Hematopoietic multipotent progenitor cell treated with erythropoietin and hydrocortisone succinate and interleukin-3 and kit ligand, for 15 days (in vitro differentiated cells): ENCODE measurements at places on chromosomes 5 and 9.

DNA sequence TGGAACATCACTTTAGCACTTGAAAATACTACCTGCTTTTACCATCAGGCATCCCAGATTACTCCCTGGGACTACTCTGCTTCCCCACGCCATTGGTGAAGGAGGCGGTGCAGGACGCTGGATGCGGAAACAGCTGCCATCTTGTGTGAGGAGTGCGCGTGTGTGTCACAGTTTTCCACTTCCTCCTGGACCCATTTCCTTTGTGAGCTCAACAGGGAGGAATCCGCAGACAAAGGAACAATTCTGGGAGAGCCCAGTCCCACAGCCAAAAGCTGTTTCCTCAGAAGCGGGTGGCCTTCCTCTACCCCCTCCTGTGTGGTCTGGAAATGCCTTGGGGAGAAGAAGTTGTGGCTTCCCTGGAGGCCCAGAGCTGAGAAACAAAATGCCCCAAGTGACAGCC lies 16.8 kb downstream of the AFAP1L1 start:
- DNase-seq: no peak

DNA sequence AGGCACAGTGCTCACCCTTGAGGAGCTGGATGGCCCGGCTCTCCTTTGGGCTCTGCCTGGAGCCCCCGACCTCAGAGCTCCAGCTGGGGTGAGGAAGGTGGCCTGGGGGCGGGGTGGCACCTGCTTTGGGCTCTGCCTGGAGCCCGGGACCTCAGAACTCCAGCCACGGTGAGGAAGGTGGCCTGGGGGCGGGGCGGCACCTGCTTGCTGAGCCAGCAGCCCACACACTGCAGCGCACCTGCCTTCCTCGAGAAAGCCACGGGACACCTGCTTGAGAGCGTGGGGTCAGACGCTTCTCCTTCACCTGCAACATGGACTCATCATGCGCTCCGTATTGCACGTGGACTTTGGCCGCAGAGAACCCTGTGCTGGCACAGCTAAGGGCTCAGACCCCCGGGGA lies 51.8 kb downstream of the IRX2 start:
- DNase-seq: no peak

DNA sequence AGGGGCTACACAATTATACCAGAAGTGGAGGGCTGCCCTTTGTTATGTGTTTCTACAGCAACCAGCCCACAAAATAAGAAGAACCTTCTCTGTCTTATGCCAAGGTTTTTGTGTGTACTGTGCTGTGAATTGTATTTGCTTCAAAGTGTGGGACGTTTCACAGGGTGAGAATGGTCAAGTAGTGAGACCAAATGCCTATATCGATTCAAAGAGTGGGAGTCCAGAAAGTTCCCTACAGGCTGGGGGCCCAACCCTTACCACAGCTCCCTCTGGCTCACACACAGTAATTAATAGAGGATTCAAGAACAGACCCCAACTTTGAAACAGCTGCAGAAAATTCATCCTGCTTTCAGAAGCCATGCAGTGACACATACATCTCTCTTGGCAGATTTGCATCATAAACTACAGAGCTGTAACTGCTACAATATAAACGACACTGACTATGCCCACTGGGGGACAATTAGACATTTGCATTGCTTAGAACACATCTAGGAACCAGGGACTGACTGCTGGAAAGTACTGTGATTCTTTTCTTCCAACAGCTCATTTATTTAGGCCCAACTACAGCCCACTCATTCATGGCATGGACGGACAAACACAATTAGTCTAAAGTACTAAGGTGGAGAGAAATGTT lies 12.8 kb downstream of the ENC1 start:
- no peak for DNase-seq

DNA sequence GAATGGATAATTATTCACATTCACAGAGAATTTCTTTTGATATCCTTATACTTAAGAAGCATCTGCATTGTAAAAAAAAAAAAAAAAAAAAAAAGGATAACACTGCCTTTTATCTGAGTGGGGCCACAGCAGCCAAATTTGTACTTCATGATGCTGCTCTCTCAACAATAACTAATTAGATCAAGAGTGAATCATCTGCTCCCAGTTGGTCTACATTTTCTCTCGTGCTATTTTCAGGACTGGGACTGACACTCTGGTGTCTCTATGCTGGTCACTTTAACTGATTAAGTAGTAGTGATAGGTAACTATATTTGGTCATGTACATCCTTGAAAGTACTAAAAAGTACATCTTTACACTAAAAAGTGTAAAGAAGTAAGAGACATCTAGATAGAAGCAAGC lies 90.1 kb downstream of the RFX3 start:
- DNase-seq: no peak

DNA sequence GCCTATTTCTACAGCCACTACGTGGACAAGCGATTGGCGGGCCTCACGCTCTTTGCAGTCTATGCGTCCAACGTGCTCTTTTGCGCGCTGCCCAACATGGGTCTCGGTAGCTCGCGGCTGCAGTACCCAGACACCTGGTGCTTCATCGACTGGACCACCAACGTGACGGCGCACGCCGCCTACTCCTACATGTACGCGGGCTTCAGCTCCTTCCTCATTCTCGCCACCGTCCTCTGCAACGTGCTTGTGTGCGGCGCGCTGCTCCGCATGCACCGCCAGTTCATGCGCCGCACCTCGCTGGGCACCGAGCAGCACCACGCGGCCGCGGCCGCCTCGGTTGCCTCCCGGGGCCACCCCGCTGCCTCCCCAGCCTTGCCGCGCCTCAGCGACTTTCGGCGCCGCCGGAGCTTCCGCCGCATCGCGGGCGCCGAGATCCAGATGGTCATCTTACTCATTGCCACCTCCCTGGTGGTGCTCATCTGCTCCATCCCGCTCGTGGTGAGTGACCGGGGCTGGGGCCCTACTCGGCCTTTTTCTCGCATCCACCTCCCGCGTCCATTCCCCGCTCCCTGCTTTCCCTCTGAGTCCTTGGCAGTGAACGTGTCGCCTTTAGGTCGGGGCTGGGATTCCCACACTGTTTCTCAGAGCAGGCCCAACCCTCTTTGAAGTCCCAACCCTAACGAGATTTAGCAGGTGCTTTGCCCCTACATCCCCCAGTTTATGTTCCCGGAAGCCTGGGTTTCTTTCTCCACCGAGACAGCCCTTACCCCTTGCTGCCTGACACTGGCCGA lies 1.8 kb downstream of the PTGER4 start:
- no peak for DNase-seq

GRCh38 chr5:139681466-139681865 lies 33.3 kb downstream of the CXXC5 start:
- no peak for DNase-seq

DNA sequence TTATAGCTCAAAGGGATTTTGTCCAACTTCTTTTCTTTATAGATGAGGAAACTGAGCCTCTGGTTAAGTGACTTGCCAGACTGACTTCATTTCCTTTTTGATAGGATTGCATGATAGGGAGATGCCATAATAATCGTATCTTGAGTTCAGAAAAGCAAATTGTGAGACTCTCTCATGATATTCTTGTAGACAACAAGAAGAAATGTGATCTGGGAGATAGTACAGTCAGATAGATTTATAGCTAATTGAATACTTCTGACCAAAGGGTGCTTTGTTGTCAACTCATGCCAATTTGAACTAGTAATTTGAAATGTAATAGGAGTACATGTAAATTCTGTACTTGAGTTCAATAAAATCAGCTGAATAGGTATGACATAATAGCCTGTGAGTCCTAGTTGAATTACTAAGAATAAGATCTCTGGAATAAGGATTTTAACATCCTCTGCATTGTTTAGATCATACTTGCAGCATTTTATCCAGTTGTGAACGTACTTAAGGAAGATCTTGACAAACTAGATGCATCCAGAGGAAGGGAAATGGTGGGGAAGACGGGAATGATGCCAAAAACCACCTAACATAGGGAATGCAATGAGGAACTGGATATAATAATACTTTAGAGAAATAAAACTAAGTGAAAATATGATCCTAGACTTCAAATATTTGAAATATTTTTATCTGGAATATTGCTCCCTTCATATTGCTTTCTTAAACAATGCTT lies 25.5 kb downstream of the CWC27 start:
- no peak for DNase-seq

- no peak for DNase-seq
Measured at GRCh38 chr5:50564079-50564478, 102.4 kb upstream of the PARP8 start.

- DNase-seq: no peak
Measured at GRCh38 chr5:44862808-44863207, 54.1 kb downstream of the MRPS30 start.

- DNase-seq: no peak
Measured at GRCh38 chr5:4987431-4987830, 152.7 kb upstream of the ADAMTS16 start.

GRCh38 chr5:147439254-147439653 lies 70.6 kb downstream of the DPYSL3 start:
- no peak for DNase-seq

DNA sequence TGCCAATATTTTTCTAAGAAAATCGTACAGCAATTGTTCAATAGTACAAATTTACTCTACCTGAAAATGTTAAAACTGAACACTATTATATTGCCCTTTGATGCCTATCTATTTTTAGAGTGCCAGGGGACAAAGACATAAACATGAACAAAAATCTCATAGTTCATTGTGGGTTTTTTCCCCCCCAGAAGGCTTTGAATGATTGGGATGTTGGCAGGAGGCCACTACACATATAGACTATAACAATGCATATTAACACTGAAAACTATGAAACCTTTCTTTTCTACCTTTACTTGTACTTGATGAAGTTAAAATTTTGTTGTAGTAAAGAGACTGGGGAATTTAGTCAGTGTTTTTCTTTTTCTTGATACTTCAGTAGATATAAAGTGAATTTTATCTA lies 12.5 kb downstream of the PRDM6 start:
- DNase-seq: no peak

- no peak for DNase-seq
Measured at GRCh38 chr9:31745468-31745867, 639.0 kb upstream of the ACO1 start.

- DNase-seq: no peak
Measured at GRCh38 chr5:158869092-158869491, 230.6 kb downstream of the EBF1 start.

DNA sequence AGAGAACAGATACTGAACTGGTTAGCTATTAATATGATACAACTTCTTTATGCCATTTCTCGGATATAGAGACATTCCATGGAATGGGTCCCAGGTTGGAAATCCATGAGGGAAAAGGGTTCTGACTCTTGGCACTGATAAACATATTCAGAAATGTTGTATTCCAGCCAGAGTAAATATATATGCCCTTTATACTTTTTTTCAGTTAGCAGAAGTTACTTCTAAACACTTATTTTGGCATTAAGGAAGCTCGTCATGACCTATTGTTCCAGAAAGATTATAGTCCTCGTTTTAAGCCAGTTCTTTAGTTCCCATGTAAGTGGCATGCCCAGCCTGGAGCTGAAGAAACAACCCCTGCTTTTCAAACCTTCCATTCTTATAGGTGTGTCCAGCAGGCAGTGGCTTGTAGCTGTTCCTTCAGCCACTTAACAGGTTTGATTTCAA lies 181.6 kb downstream of the CD180 start:
- DNase-seq: no peak

GRCh38 chr5:912280-913091 lies 19.8 kb downstream of the TRIP13 start:
- no peak for DNase-seq

DNA sequence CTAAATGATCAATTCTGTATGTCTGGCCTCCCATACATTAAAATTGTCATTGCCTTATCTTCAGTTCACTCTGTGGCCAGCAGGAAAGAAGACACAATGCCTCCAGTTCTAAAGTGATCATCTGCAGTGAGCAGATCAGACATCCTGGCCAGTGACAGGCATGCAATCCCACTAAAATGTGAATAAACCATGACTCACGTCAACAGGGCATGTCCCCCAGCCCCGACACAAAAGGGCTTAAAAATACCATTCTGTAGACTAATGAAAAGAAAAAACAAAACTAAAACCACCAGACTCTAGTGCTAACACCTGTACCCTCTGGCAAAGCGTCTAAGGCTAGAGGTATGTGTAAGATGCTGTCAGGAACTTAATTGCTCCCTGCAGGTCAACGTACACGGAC lies 38.5 kb downstream of the DDX31 start:
- DNase-seq: no peak

DNA sequence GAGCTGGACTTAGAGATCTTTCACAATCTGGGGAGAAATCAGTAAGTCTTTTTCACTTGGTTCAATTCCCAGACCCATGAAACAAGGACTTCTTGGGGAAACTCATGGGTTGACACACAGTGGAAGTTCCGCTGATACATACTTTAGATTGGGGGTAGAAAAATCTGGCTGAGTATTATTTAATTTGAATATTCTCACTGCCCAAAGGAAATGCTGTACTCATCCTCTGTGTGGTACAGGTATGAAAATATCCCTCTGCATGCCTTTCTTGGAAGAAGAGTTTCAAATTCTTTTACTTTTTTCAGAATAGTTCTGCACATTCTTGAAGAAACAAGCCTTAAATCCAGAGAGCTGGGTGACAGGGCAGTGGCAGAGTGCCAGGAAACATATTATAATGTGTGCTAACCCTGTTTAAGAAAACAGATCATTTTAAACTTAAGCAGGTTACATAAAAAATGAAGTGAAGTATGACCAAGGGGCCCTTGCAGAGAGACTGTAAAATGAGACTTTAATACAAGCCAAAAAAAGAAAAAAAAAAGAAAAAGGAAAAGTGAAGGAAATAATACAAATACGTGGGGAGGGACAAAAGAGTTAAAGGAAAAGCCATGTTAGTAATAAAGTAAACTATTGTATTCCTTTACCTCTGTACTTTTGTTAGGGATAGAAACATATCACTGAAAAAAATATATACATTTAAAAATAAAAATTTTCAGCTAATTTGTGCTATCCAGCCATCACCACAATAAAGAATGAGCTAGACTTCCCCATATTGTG lies 173.4 kb upstream of the NR3C1 start:
- no peak for DNase-seq

GRCh38 chr5:151144275-151144674 lies 13.3 kb downstream of the ANXA6 start:
- no peak for DNase-seq

GRCh38 chr5:132830436-132831094 lies at the start of gene SHROOM1:
TSS of gene SHROOM1 (minus strand) at chr5:132830647. CDS start at chr5:132826140, 4,507 bp downstream.
- no peak for DNase-seq

- no peak for DNase-seq
Measured at GRCh38 chr5:134135091-134135655, 20.7 kb downstream of the TCF7 start.

DNA sequence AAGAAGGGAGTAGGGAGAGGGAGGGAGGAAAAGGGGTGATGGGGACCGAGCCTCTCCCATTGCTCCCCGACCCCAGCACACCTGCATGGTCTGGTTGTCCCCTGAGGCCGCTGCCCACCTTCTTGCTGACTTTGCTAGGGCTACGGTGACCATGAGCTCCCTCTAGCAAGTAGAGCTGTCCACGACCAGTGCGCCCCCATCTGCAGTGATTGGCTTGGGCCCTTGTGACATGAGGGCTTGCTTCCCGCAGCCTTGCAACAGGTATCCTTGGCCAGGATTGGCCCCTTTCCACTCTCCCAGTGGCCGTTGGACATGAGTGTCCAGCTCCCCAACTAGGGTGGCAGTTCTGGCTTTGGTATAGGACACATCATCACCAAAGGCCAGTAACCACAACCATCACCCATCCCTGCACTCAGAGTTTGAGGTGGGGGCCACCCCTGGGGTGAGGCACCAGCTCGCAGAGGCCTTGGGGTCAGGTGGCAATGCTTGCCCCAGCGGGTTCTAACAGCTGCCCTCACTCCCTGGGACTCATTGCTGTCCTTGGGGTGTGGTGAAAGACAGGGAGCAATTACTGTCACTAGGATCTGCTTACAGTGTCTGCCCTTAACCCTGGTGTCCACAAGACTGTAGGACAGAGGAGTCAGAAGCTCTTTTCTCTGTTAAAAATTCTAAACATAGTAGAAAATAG lies 17.2 kb upstream of the NINJ1 start:
- no peak for DNase-seq
